Activated gamma-delta T cell (primary cell): ENCODE measurements at places on chromosomes 13 and 19.

GRCh38 chr13:114027046-114027715, 53.3 kb upstream of the C13orf46 start:
- no peak for DNase-seq

DNA sequence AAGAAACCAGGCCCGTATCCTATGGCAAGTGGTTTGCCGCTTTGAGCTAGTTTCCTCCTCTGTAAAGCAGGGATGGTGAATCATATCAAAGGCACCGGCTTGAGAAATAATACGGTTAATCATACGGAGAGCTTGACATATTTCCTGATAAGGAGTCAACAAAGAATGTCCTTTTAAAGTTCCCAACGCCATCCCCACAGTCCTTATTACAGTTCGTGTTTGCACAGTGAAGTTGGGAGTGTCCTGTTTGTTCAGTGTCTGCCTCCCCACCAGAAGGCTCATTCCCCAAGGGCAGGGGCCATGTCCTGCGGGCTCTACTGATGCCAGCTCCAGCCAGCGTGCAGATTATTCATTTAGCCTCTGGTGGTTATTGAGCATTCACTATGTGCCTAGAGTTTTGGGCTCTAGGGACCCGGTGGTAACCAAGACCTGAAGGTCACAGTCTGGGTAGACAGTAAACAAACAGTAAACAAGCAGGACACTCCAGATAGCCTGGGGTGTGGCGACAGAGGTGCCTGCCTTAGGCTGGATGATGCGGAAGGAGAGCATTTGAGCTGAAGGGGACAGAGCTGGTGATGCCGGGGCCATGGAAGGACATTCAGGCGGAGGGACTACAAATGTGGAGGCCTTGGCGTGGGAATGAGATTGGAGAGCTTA, 6.3 kb downstream of the GRAMD1A start:
- DNase-seq = no peak

GRCh38 chr19:38317104-38317612, 1.4 kb upstream of the YIF1B start:
- DNase-seq = no peak

GRCh38 chr13:98089246-98089645, 53.6 kb upstream of the FARP1 start:
- DNase-seq = no peak

GRCh38 chr19:22882797-22883196, 50.7 kb downstream of the ZNF723 start:
- no peak for DNase-seq

DNA sequence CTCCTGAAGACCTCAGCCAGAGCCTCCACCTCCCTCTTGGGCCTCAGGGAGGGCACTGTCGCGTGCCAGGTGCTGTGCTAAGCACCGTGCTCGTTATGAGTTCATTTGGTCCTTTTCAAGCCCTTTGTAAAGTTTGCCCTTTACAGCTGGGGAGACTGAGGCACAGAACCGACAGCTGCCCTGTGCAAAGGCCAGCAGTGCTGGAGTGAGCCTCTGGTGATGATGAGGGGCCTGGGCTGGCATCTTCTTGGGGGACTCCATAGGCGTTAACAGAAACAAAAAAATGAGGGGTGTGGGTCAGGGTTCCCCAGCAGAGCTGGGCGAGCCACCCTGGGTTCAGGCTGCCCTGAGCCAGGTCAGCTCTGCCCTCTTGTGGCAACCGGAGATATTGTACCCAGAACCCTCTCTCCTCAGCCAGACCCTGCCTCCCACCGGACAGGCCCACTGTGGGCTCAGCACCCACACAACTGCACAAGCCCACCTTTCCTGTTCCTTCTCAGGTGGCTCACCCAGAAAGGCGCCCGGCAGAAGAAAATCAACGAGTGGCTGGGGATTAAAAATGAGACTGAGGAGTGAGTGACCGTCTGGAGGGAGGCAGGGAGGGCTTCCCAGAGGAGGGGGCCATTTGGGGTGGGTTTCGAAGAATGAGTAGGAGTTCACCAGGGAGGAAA, 5.5 kb upstream of the IFI30 start:
- no peak for DNase-seq

GRCh38 chr19:3733549-3734309, 25.5 kb downstream of the TJP3 start:
- DNase-seq = no peak

DNA sequence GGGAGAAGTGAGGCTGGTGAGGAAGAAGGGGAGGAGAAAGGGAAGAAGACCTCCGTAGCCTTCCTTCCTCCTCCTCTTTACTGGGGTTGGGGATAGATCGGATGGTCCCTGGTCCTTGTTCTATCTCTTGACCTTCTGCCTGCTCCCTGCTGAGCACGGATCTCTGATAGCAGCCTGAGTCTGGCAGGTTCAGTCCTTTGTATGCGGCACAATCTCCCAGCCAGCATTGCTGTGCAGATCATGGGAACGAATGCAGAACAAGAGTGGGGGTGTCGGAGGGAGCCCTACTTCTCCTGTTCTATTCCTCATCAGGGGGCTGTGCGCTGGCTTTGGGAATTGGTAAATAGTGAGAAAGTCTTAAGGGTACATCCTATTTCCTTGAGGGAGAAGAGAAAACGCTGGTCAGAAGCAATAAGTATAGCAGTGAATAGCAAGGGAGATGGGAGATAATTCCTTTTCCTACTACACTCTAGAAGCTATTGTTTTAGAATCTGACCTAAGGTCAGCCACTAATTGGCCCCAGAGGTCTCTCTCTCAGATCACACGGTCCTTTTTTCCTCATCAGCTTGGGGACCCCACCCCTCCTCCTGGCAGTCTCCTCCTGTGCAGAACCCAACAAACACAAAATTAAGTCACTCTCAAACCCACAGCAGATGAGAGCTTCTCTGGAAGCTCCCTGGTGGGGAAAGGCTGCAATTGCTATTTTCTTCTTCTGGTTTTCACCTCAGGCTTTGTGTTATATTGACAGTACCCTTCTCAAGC, 41.0 kb downstream of the KL start:
- DNase-seq = no peak

GRCh38 chr13:47523771-47524170, 477.3 kb downstream of the SUCLA2 start:
- no peak for DNase-seq

DNA sequence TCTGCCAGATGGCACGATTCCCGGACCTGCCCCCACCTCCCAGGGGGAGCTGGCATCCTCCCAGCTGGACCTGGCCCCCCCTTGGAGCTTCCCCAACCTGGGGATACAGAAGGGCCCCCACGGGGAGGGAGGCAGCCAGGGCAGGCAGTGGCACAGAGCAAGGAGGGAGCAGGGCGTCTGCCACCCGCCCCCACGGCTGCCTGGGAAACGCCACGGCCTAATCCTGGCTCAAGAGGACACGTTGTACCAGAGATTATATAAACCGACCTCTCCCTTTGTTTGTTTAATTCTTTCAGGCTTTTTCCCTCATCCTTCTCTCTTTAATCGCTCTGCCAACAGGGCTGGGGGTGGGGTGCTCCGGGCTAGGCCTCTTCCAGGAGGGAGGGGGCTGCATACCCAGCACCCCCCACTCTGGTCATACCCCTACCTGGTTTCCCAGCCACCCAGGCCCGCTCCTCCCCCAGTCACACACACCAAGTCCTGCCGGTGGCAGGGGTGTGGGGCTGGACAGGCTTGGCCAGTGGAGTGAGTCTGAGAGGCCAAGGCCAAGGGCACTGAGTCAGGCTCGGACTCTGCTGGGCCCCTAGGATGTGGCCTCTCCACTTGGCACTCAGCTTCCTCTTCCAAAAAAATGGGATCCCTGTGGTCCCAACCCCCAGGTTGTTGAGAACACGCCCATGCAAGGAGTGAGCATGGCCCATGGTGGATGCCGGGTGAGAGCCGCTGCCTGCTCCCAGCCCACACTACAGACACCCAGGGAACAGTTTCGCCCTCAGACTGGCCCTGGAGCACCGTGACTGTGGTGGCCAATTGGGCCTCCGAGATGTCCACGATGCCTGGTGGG, 29.5 kb upstream of the NFIC start:
- no peak for DNase-seq

DNA sequence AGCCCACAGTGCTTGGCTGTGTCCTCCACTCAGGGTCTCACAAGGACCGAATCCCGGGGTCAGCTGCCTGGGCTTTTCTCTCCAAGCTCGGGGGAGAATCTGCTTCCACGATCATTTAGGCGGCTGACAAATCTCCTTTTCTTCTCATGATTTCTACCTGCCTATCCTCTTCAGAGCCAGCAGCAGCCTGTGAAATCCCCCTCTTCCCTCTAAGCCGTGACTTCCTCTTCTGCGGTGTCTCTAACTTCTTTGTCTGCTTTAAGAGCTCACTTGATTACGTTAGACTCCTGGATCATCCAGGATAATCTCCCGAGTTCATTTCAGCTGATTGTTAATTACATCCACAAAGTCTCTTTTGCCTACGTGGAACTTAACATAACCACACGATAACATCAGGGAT, 22.5 kb upstream of the ZNF845 start:
- DNase-seq = no peak

DNA sequence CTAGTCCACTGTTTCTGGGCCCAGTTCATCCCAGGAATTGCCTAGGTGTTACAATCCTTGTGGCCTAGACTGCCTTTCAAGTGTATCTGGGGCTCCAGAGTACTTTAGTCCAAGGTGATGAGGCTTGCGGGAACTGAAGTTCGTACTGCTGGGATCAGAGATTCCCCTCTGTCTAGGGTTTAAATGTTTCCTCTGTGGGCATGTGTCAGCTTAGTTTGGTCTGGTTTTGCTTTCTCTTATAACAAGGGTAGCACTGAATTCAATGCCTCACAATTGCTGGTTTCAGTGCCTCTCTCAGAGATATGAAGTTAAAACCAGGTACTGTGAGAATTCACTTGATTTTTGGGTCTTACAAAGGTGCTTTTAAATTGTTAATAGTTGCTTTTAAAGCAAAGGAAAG, 30.8 kb downstream of the RGCC start:
- no peak for DNase-seq

DNA sequence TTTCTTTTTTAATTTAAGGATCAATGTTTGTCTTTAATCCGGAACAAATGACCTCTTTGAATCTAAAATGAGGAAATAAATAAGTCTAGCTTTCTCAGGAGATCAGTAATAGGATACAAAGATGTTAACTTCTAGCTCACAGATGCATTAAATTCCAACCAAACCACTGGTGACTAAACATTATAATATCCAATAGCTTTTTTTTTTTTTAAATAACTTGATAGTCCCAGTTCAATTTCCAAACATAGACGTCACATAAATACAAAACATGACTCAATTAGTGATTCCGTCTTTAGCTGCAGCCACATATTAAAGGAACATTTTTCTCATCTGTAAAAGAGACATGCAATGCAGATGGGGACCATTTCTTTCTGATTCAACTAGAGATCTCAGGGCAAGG, 390.5 kb upstream of the PCDH9 start:
- no peak for DNase-seq

GRCh38 chr19:29214411-29214810, 1.5 kb upstream of the UQCRFS1 start:
- DNase-seq = no peak

- DNase-seq = peak; percentile 9
Measured at GRCh38 chr13:95552539-95553441, at the start of gene CLDN10. TSS of gene CLDN10 (plus strand) at chr13:95552720. CDS start at chr13:95552754, 34 bp downstream.

- no peak for DNase-seq
Measured at GRCh38 chr13:112424098-112424497, 47.9 kb downstream of the SPACA7 start.

DNA sequence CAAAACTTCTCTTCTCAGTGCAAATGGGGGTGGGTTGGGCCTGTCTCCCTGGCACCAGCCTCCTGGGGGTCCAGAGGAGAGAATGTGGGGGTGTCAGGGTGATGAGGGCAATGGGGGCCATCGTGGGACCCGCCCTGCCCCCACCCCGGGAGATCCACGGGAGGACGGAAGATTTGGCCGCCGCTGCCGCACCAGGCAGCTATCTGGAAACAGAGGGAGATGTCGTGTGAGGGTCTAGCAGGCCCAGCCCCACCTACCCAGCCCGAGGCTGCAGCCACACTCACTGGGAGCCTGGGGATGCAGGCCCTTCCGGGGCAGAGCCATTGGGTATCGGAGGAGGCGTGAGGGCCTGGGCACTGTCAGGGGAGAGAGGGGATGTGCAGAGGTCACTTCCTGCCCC, 1.8 kb upstream of the TMEM86B start:
- no peak for DNase-seq

- DNase-seq = no peak
Measured at GRCh38 chr13:43725460-43725859, 61.3 kb downstream of the ENOX1 start.

- DNase-seq = peak; percentile 28
Measured at GRCh38 chr19:10431254-10431942, 11.1 kb downstream of the PDE4A start.

GRCh38 chr13:102286326-102286725, 115.5 kb downstream of the FGF14 start:
- no peak for DNase-seq

GRCh38 chr19:13761423-13761822, 2.9 kb upstream of the MRI1 start:
- no peak for DNase-seq

DNA sequence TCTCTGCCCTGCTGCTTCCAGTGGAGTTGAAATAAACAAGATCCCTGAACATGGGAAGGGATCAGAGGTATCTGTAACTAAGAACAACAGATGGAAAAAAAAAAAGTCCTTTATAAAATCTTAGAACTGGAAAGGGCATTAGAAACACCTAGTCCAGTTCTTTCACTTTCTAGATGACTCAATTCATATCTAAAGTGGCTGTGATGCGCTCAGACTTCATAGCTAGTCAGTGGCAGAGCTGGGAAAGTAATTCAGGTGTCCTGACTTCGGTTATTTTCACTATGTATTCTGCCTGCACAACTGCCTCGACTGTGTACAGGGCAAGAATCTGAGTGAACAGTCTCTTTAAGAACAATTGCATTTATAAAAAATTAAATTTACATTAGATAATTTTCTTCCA, 151.8 kb upstream of the TMTC4 start:
- DNase-seq = no peak

- no peak for DNase-seq
Measured at GRCh38 chr13:33025220-33025744, 9.1 kb downstream of the KL start.

- no peak for DNase-seq
Measured at GRCh38 chr19:52492994-52493470, 34.4 kb upstream of the ZNF808 start.

- no peak for DNase-seq
Measured at GRCh38 chr13:74570834-74571233, 436.6 kb upstream of the KLF12 start.

DNA sequence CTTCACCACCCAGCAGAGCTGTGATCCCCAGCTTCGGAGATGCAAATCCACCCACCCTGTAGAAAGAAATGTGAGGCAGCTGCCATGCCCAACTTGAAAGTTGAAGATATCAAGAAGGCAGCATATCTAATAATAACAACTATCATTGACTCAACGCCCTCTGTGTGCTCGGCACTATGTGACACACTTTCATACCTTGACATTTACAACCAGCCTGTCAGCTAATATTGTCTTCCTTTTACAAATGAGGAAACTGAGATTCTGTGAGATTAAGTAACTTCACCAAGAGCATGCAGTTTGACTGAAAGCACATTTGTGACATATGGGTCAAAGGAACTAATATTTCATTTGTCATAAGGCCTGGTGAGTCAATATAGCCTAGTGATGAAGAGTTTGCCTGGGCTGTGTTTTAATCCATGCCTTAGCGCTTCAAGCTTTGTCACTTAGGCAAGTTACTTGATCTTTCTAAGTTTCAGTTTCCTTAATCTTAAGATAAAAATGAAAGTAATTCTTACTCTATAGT, 137.0 kb downstream of the FLT1 start:
- no peak for DNase-seq

- DNase-seq = no peak
Measured at GRCh38 chr13:96089749-96090239, at the start of gene HS6ST3. TSS of gene HS6ST3 (plus strand) at chr13:96090107.
